ENCODE measurements at places on chromosomes 2 and 18.

GRCh38 chr2:171924170-171924942 lies 2.1 kb downstream of the HAT1 start:
- DNase-seq, result no peak

- DNase-seq, result no peak
Measured at GRCh38 chr2:88596141-88596830, 31.0 kb downstream of the EIF2AK3 start.

DNA sequence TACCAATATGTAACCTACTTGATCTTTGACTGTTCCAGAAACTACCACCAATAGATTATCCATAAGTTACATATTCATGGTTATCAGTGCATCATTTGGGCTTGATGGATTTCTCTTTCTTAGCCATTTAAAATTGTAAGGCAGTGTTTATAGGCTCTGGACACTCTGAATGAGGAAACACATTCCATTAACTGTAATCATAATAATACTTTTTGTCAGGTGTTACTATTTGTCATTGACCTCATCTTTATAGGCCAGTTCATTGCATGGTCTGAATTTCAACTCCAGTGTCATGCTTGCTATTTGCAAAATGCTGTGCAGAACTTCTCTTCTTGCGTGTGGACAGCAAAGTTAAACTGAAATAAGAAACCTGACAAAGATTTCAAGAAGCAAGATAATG lies 1340.2 kb upstream of the ZEB2 start:
- DNase-seq, result no peak

DNA sequence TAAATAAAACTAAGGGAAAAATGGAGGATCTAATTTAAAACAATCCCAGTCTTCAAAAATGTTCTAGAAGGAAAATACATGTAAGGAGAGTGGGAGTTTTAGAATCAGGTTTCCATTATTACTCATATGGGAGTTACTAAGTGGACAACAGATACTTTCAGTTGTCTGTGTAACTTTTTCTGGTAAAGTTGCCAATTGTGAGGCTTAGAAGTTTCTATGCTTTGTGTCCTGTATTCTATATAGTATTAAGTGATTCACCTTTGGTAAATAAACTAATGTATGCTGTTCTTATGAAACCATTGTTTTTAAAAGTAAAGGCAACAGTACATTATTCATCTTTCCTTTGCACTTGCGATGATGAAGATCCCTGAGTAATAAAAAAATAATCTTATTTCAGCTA lies 274.9 kb downstream of the NR4A2 start:
- DNase-seq, result no peak

GRCh38 chr2:7009207-7009911 lies 92.1 kb downstream of the RNF144A start:
- no peak for DNase-seq

DNA sequence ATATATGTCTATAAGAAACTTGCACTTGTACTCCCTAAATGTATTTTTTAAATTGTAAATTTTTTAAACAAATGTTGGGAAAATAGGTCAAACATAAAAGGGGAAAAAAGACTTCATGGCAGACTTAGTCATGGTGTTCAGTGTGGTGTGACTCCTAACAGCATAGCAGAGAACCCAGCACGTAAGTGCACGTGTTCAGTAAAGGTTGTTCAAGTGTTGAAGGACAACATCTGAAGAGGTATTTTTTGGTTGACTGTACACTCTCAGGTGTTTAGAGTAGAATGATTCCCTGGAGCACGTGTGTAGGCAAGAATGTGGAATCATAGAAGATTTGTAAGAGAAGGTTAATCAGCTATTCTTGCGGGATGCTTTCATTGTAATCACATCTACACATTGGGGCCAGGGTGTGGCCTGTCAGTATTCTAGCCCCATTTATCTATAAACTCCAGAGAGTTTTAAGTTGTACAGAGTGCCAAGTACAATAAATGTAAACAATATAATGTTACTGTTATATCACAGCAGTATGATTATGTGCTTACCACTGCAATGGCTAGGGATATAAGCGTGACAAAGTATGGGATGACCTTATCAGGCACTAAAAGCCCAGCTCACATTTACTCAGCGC lies 106.8 kb downstream of the CRIM1 start:
- DNase-seq, result no peak

DNA sequence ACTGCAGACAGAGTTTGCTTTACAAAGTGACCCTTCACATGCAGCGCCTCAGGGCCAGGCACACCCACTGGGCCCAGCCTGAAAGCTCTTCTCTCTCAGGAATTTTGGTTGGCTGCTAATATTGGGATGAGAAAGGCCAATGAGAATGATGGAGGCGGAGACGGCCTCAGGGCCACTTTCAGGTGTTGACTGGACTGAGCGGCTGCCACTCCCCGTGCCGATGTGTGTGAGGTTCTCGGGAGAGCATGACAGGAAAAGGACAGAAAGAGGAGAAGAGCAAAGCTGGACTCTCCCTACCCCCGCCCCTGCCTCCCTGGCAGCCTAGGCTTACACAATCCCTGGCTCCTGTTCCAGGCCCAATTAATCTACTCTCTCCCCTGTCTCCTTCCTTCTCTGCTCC lies 155.7 kb downstream of the CELF4 start:
- DNase-seq, result no peak

DNA sequence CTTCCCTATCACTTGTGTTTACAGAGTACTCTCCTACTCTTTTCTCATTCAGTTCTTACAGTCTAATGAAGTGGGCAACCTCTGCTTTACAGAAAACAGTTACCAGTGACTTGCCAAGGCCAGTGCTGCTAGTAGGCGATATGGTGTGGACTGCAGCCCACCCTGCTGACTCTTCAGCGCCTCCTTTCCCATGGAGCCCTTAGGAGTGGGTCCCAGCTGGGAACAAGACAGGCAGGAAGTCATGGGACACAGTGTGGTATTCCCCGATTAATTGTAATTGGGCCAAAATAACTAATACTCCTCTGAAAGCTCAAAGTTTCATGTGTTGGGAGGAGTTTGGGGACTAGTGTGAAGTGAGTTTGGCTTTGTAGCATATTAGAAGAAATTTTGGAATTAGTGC lies 120.1 kb upstream of the EML6 start:
- no peak for DNase-seq

DNA sequence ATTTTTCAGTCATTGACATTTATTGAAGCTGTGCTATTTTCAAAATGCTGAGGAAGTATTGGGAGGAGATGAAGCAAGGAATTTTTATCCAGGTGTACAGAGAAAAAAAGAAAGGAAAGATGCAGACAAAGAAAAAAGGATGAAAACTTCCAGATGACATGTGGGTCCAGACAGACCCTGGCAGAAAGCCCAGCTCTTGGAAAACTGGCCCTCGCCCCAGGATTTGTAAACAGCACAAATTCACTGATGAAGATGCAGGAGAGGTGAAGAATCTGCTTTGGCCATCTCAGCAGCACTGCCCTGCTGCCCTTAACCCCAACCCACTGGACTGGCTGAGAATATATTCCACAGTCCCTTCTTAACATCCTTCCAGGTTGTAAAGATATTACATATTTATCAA lies 12.5 kb downstream of the TACR1 start:
- DNase-seq, result no peak

GRCh38 chr2:71700041-71700657 lies 246.8 kb downstream of the DYSF start:
- DNase-seq, result no peak

DNA sequence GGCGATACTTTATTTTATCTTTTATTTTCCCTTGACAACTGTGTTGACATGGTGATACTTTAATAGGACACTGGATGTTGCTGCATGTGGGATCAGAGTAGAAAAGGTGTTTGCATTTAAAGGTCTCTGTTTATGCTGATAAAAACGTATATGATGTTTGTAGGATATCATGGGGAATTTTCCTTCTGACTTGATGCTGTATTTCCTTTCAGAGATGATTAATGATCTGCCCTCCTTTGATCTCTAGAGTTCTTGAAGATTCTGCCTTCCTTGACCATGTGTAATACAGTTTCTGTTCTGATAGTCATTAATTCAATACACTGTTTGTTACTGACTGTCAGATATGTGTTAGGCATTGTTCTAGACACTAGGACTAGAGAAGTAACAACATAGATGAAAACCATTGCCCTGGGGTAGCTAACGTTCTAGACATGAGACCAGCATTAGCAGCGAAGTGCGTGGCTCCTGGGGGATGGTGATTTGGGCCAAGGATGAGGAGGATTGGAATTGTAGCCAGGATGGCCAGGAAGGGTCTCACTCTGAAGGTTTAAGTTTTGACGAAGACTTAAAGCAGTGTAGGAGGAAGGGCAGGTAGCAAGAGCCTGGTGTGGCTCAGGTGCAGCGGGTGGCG lies 2.8 kb downstream of the ATG4B start:
- DNase-seq, result no peak

- no peak for DNase-seq
Measured at GRCh38 chr2:64972876-64973275, 16.3 kb upstream of the SLC1A4 start.

DNA sequence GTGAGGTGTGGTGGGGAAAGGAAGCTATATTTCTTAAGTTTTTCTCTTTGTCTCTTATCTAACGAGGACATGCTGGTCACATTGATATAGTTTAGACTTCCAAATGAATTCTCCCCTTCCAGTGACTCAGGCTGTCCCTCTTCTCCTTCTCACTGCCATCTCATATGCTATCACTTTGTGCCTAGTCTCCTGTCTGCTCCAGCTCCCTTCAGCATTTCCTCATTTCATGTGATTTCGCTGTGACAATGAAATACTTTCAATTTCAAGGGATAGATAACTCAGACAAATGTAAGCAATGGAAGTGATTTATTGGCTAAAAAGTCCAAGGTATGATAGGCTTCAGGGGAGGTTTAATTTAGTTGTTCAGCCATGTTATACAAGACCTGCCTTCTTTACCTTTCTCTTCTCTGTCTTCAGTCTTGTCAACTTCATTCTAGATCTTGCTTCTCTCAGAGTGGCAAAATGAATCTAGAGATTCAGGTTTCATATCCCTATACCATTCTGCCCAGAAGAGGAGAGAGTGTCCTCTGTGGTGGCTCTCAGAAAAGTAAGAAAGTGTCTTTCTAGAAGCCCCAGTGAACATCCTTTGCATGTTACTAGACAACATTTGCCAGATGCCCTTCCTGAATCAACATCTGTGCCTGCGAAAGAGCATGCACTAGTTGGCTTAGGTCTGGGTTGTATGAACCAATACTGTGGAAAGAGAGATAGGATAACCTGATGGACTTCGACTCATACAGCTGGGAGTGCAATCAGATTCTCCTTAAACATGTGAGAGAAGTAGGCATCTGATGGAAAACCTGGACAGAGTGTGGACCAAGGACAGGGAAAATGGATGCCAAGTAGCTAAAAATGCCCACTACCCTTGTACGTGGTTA lies 29.9 kb upstream of the GPR155 start:
- DNase-seq, result no peak

DNA sequence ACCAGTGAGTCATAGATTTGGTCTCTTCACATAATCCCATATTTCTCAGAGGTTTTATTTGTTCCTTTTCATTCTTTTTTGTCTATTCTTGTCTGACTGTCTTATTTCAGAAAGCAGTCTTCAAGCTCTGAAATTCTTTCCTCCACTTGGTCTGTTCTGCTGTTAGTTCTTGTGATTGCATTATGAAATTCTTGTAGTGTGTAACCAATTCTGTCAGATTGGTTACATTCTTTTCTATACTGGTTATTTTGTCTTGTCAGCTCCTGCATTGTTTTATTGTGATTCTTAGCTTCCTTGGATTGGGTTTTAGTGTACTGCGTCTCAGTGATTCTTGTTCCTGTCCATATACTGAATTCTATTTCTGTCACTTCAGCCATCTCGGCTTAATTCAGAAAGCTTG lies 18.6 kb downstream of the EHBP1 start:
- DNase-seq, result no peak

DNA sequence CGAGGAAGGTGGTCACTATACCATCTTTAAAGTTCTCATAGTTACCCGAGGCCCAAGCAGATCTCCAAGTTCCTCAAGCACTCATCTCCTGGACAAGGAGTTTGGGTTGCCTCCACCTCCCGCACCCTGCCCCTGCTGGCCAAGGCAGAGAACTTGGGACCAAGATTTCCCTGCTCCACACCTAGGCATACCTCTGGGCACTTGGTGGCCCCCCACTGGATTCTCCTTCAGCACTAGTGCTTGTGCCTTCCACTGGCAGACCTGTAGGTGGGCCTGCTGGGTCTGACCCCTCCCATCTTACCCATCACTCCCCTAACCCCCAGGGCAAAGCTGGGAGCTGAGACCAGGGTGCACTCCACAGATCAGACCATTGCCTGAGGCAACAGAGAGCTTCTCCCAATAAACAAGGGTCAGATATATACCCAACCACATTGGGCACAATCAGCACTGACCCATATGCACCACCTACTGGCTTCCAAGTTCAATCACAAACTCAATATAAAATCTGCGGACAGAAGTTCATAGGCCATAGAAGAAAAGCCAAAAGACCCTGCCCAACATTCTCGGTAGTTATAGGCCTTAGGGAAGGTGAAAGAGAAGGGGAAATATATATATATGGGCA lies 244.2 kb downstream of the EXOC6B start:
- no peak for DNase-seq

DNA sequence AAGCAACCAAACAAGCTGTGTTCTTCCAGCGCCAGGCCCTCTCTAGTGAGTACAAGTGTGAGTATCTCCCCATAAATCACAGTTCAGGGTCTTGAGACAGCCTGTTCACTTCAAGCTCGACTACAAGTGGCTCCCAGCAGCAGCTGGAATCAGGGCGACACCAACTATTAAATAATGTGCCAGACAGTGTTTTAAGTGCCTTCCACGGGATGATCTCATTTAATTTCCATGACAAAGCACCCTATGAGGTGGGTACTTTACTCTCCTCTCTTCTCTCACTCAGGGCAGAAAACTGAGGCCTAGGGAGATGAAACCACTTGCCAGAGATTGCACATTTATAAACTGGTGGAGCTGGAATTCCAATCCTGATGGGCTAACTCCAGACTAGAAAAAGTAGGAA lies 2.6 kb upstream of the FAM136A start:
- no peak for DNase-seq

- DNase-seq, result no peak
Measured at GRCh38 chr2:193806088-193806774, 1611.5 kb upstream of the TMEFF2 start.

DNA sequence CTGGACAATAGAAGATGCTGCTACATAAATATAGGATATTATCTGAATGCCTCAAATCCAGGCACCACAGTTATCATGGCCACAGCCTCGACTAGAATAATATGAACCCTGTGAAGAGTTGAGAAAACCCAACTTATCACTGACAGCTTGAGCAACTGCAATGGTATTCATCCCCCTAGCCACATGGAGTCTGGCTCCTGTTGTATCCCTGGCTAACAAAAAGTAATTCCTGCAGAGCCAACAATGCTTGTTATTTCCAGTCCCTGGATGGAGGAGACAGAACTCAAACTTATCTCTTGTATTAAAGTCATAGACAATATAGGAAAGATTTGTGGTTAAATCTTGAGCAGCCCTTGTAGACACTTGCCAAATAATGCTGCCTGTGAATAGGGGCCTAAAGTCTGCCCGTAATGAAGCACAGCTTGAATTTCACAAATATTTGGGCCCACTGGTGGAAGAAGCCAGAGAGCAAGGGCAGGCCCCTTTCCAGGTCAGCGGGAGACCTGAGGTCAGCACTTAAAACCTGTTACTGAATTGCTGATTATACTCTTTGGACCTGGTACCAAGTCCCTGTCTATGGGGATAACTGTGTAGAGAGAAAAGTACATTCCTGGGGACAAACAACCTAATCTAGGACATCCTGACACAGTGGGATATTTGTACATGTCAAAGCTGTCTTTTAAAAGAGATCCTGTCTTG lies 28.4 kb upstream of the SUCLG1 start:
- no peak for DNase-seq

All from iPS DF 19.7 (cell line).